Memory B cell (primary cell): ENCODE measurements at places on chromosomes 11 and 22.

- DNase-seq: no peak
Measured at GRCh38 chr11:17423533-17424310, 35.3 kb upstream of the KCNJ11 start.

GRCh38 chr11:21897752-21898151 lies 295.1 kb upstream of the ANO5 start:
- DNase-seq: no peak

GRCh38 chr22:44396021-44396726 lies 83.4 kb upstream of the SHISAL1 start:
- no peak for DNase-seq

DNA sequence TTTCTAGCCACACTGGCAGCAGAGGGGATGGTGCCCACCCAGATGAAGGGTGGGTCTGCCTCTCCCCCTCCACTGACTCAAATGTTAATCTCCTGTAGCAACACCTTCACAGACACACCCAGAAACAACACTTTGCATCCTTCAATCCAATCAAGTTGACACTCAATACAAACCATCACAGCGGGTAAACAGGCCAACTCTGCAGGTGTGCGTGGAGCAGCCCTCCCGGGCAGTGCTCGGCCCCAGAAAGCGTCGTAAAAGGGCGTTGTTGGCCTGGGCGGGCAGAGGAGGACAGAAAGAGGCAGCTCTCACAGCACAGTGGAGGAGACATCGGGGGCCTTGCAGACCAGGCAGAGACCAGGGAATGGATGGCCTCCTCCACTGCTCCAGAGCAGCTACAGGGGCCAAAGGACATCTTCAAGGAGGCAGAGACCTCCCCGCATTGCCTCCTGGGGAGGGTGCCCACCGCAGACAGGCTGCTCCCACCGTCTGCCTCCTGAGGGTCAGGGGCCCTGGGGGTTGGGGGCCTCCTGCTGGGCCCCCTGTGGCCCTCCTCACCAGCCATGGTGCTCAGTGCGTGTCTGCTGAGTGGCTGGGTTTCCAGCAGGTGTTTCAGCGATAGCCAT lies 56.1 kb upstream of the FADD start:
- no peak for DNase-seq

DNA sequence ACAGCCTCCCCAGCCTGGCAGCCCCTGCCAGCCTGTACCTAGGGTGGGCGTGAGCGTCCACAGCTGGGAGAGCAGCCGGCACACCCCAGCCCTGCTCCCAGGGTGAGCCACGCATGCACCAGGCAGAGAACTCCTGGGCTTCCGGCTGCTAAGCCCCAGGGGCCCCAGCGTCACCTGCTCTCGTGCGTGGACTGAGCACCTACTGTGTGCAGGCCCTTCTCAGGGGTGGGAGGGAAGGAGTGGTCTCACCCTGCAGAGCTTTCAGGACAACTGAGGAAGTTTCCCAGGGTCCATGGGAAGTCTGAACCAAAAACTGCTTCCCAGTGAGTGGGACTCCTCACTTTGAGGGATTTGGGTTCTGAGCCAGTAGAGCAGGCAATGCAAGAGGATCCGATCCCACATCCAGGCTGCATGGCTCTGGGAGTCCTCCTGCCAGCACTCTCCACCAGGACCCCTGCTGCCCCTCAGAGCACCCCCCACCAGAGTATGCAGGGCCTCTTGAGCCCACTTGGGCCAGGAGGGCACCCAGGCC lies 47.1 kb upstream of the PRODH start:
- no peak for DNase-seq

- no peak for DNase-seq
Measured at GRCh38 chr11:14253421-14253820, 105.6 kb downstream of the RRAS2 start.

- no peak for DNase-seq
Measured at GRCh38 chr11:76161261-76161961, 44.9 kb downstream of the WNT11 start.

DNA sequence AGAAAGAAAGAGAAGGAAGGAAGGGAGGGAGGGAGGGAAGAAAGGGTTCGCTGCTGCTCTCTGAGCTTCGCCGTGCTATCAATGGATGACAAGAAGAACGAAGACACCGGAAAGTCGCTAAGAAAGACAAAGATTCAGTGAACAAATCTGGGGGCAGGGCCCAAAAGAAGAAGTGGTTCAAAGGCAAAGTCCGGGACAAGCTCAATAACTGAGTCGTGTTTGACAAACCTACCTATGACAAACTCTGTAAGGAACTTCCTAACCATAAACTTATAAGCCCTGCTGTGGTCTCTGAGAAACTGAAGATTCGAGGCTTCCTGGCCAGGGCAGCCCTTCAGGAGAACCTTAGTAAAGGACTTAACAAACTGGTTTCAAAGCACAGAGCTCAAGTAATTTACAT lies 2.9 kb upstream of the TTLL1 start:
- no peak for DNase-seq

DNA sequence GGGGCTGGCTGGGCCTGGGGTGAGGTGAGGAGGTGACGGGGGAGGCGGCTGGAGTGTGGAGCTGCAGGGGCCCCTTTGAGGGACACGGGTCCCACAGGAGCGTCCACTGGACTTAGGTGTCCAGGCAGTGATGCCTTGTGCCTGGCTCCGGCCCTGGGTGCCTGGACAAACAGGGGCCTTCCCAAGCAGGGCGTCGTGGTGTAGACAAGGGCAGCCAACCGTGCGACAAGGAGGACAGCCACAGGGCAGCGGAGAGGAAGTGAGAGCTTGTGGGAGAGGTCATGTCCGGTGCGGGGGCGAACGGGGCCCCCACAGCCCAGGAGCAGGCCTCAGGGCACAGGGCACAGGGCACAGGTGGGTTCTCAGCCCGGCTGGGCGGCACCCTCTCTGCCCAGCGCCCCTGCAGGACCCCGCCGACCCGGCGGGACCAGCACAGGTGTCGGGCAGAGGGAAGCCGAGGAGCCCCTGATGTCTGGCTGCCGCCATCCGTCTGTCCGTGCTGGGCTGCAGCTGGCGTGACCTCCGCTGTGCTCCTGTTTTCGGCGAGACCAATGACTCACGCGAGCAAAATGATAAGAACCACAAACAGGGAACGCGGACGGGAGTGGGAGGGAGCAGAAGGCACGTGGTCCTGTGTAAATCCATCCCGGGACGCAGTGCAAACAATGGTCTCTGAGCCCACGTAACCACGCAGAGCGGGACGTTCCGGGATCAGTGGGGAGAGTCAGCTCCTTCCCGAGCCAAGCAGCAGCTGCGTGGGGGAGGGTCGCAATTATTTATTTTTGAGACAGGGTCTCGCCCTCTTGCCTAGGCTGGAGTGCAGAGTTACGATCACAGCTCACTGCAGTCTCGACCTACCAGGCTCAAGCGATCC lies 49.1 kb upstream of the A4GALT start:
- peak; percentile 53 for DNase-seq

DNA sequence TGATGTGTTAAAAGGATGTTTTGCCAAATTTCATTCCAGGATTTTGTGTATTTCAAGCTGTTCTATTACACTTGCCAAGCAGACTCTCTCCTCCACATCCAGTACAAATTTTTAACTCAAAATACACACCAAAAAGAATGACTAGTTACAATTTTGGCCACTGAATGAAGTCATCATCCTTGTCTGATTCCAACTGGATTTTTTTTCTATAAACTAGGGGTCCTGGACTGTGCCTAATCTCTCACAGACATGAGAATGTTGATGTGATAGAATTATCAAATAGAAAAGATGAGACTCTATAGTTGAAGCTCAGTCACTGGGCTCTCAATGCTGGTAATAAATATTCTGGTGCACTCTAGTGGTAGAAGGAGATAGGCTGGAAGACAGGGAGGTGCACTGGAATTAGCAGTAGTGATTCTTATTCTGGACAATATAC lies 85.8 kb downstream of the FANCF start:
- DNase-seq: no peak

DNA sequence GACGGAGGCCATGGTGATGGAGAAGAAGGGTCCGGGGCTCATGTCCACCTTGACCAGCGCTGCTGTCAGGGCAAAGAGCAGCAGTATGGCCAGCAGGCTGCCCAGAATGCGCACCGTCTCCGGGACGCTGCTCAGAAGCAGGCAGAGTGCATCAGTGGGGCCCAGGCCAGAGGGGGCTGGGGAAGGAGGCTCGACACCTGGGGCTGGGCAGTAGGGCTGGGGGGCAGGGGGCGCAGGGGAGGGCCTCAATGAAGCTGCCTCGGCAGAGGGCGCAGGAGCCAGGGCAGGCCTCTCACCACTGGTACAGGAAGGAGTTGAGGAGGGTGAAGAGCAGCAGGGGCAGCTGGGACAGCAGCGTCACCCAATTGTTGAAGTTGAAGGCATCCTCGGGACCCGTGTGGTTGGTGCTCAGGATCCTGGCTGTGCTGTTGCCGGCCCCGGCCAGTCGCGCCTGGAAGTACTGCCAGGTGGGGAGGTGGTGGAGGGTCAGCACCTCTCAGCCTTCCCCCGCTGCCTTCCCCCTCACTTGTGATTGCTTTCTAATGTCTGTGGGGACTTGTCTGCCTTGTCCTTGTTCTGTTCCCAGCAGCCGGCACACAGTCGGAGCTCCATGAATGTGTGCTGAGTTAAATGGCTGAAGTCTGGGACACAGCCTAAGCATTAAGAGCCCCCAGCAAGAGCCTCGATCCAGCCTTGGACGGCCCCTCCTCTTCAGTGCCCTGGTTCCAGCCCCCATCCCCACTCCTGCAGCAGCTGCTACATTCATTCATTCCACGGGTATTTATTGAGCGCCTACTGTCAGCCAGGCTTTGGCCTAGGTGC lies 2.3 kb downstream of the SLC29A2 start:
- no peak for DNase-seq

DNA sequence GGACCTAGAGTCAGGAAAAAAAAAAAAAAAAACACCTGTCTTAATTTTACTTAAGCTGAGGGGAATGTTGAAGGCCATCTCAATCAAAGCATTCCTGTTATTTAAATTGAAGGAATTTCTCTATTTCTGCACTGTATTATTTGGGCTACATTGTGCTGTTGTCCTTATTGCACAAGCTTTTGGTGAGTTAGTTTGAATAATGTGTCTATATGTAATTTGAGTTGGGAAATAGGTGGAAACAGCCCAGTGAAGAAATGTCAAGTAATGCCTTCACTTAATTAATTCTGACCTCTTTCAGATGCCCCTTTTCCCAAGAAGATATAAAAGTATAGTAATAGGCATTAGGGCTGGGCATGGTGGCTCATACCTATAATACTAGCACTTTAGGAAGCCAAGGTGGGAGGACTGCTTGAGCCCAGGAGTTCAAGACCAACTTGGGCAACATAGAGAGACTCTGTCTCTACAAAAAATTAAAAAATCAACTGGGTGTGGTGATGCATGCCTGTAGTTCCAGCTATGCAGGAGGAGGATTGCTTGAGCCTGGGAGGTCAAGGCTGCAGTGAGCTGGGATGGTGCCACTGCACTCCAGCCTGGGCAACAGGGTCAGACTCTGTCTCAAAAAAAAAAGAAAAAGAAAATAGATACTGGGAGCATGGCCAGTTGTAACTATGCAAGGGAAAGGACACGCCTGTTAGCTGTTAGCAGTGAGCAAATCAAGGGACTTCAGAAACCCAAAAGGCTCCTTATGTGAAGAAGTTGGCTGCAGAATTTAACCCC lies 34.9 kb downstream of the OR10A6 start:
- no peak for DNase-seq

DNA sequence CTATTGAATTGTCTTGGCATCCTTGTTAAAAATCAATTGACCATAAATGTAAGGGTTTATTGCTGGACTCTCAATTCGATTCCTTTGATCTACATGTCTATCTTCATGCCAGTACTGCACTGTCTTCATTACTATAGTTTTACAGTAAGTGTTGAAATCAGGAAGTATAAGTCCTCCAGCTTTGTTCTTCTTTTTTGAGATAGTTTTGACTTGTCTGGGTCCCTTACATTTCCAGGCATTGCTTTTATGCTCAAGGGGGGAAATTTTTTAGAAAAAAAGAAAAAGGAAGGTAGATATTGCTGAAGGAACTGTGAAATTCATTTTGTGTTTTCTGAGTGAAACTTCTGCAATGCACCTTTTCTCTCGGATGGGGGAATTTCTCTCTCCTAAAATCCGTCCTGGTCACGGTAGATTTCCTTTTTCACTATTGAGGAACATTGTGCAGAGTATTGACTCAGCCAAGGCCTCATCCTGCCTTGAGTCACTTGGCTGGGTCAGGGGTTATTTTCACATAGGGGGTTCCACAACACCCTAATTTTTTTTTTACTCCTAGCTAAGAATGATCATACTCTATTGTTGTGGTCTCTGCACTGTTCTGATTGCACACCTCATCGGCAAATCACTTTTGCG lies 2.8 kb upstream of the ACER3 start:
- no peak for DNase-seq

- no peak for DNase-seq
Measured at GRCh38 chr11:17518366-17518765, 25.9 kb downstream of the USH1C start.

- DNase-seq: no peak
Measured at GRCh38 chr11:100910808-100911207, 218.8 kb downstream of the PGR start.

DNA sequence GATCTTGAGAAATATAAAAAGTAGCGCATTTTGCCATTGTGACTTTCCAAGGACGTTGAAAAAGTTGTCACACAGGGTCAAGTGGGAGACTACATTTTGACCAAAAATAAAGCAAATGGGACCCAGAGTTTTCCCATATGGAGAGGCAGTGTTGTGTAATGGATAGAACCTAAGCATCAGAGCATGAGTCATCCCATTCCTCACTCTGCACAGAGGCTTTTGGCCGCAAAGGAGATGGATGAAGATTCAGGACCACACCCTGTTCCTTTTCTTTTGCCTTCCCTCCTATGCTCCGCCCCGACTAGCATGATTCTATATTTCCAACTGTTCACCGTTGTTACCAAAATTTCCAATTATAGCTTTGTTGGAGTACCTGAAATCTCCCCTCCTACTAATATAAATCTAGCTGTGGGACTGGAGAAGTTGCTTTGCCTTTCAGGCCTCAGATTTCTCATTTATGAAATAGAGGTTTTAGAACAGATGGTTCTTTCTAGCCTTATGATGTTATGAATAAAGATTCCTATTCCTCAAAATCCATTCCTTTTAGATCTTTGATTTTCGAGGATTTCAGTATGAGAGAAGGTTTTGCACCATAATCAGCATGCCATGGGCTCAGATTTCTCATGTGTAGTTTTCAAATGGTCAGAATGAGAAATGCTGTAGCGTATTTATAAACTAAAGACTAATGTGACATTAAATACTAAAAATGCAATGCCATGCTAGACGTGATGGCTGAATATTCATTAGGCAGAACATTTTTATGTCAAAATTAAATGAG lies 921.9 kb upstream of the TENM4 start:
- DNase-seq: no peak
